Peyer's patch (tissue), 4 donors: ENCODE measurements at places on chromosomes 4 and X.

- no peak for DNase-seq
These were observed 83.9 kb downstream of the VEGFC start for GRCh38 chr4:176708771-176709311.

DNA sequence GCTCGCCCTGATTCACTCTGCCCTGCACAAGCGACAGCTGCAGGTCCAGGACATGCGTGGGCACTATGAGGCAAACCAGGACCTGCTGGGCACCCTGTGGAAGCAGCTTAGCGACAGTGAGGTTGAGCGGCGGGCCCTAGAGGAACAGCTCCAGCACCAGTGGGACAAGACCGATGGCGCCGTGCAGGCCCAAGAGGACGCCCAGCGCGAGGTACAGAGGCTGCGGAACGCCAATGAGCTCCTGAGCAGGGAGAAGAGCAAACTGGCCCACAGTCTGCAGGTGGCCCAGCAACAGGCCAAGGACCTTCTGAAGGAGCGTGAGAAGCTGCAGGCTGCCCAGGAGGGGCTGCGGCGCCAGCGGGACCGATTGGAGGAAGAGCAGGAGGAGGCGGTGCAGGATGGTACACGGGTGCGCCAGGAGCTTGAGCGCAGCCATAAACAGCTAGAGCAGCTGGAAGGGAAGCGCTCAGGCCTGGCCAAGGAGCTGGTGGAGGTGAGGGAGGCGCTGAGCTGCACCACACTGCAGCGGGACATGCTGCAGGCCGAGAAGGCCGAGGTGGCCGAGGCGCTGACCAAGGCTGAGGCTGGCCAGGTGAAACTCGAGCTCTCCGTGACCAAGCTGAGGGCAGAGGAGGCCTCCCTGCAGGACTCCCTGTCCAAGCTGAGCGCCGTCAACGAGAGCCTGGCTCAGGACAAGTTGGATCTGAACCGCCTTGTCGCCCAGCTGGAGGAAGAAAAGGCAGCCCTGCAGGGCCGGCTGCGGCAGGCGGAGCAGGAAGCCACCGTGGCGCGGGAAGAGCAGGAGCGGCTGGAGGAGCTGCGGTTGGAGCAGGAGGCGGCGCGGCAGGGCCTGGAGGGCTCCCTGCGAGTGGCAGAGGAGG, 12.8 kb downstream of the SMIM10L2A start:
- no peak for DNase-seq

- no peak for DNase-seq
These were observed 1294.9 kb downstream of the ADGRL3 start for GRCh38 chr4:62495032-62495431.

DNA sequence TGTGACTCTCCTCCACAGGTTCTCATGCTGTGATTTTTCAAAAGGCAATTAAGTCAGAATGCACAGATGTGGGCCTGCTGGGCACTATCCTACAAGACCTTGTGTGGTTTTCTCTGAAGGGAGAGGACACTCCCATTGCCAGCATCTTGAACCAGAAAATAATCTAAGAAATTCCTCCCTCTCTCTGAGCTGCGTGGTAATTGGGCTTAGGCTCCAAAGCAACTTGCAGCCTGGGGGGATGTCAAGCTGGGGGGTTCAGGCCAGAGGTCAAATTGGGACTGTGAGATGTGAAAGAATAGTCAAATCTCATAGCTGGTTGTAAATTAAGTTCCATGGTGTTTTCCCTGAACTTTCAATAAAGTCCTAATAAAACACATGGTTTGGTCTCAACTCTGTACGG, 350.6 kb upstream of the SLC7A11 start:
- no peak for DNase-seq

DNA sequence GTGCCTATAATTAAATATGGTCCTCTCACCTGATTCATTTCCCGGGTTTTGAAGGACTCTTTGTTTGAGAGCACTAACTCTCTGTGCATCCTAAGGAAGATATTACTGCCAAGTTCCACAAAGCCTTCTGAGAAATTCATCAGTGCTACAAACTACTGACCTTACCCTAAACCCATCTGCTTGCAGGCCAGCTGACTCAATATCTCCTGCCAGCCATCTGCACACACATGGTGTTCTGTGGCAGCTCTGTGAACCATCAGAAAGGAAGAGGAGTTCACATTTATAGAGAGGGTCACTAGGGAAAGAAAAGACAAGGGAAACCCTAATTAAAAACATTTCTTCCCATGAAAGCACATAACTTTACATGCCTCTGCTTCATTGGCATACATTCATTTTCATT, 156.7 kb downstream of the ATP10D start:
- DNase-seq: no peak
